ENCODE measurements at places on chromosomes 5 and 9. TPM values are rescaled to one million over a fixed set of nuclear protein-coding genes. Genes with fewer than 3 reads are reported as not detected.

Gene GARIN3
- not detected for total RNA-seq

Gene PFN3
- total RNA-seq = not detected

Gene ZBTB34
- 10.0 TPM for total RNA-seq

Gene GABRA1
- total RNA-seq = not detected

Gene NEUROG1
- total RNA-seq = not detected

Gene APBA1
- 21.0 TPM for total RNA-seq

Gene TOPORS
- 24.5 TPM for total RNA-seq

Gene PCDHGB3
- 7.1 TPM for total RNA-seq

Gene RELL2
- 2.2 TPM for total RNA-seq

Gene ANKRD31
- total RNA-seq = under 0.01 TPM

Gene IFT74
- total RNA-seq = 19.5 TPM

Gene CARD9
- 1.3 TPM for total RNA-seq

Gene ST8SIA4
- total RNA-seq = 0.29 TPM

Gene TUT7
- 47.7 TPM for total RNA-seq

Gene CDX1
- 0.17 TPM for total RNA-seq

Gene IL31RA
- 3.3 TPM for total RNA-seq

Gene LCN9
- not detected for total RNA-seq

Gene N4BP3
- total RNA-seq = 2.2 TPM

Gene DPYSL3
- total RNA-seq = 185 TPM

Gene LCN2
- not detected for total RNA-seq

Gene PCDHGA12
- total RNA-seq = 26.0 TPM

Gene RNF44
- total RNA-seq = 6.5 TPM

Gene CYFIP2
- 4.2 TPM for total RNA-seq

Gene CHSY3
- 1.7 TPM for total RNA-seq
